ENCODE measurements at places on chromosomes 1 and 21.

DNA sequence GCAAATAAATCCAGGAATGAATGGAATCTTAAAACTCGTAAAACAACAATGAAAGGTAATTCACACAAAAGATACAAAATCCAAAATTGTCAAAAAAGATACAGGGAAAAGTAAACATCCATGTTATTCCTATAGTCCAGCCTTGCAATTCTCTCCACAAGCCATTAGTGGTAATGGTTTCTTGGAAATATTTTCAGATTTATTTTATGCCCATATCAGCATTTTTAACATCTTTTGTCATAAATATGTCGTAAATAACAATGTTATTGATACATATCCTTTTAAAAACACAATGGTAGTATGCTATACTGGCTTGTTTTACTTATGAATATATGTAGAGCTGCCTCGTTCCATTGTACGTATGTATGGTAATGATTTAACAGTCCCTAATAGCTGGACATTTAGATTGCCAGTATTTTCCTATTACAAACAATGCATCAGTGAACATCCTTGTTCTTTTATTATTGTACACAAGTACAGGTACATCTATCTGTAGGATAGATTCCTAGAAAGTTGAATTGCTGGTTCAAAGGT, 30.6 kb downstream of the DNTTIP2 start:
- DNase-seq: no peak

GRCh38 chr1:110472546-110472945, 21.6 kb downstream of the PROK1 start:
- no peak for DNase-seq

DNA sequence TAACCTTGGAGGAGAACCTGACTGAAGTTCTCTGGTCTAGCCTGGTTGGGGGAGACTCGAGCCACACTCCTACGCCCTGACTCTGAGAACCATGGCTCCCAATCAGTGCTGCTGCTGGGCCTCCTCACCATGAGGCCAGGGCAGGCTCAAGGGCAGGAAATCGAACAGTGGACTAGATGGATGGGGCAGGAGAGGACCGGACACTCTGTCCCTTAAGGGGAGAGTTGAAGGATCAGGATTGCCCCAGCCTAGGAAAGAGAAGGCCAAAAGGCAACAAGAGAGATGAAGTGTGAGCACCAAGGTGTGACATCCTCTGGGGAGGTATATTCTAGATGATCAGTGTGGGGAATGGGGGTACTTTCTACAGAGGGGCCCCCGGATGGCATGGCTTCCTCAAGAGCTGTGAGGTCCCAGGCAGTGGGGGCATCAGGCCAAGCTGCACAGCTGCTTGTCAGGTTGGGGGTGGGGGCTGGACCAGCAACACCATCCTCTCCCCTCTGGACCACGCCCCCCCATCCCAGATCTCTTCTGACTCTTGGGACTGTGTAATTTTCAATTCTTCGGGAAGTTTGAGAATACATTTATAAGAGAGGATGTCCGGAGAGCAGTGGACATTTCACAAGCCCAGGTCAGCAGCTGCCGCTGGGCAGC, 34.0 kb downstream of the MX1 start:
- DNase-seq: no peak

- DNase-seq: no peak
These were observed 400.6 kb downstream of the NTNG1 start for GRCh38 chr1:107541412-107541811.

- DNase-seq: no peak
These were observed 34.9 kb downstream of the DNAJC11 start for GRCh38 chr1:6666696-6667095.

DNA sequence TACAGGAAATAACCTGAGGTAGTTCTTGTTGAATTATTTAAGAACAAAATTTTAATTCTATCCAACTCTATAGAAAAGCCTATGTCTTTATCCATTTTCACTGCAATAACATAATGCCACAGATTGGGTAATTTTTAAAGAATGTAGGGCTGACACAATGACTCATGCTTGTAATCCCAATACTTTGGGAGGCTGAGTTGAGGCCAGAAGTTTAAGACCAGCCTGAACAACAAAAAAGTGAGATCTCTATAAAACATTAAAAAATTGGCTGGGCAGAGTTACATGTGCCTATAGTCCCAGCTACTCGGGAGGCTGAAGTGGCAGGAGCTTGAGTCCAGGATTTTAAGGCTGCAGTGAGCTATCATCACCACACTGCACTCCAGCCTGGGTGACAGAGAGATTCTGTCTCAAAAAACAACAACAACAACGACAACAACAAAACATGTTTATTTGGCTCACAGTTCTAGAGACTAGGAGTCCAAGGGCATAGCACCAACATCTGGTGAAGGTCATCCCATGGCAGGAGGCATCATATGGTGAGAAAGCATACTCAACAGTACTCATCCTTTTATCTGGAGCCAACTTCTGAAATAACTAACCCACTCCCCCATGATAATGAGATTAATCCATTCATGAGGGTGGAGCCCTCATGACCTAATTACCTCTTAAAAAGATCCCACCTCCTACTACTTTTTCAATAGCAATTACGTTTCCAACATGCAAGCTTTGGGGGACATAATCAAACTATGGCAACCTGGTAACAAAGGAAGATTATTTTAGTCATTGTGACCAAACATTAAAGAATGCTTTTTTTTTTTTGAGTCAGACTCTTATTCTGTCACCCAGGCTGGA, 59.6 kb downstream of the ABL2 start:
- DNase-seq: no peak

GRCh38 chr1:240888039-240888786, 276.3 kb upstream of the GREM2 start:
- DNase-seq: peak; percentile 15

- no peak for DNase-seq
These were observed 4.0 kb downstream of the S100A16 start for GRCh38 chr1:153608742-153609584.

DNA sequence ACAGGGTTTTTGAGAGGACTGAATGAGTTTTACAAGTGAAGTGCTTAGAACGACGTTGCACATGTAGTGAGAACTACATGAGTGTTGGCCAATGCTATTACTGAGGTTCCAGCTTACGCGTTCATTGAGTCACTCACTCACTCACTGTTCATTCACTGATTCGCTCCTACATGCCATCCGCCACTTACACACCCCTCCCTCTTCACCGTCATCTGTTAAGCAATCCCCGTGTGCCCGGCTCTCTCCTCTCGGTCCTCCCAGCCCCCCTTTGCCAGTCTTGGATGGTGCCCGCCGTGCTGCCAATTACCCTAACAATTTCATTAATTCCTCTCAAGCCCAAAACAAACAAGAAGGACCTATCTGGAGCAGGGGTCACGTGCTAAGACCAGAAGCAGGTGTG, 27.3 kb upstream of the EPHA2 start:
- no peak for DNase-seq

- DNase-seq: no peak
These were observed 20.6 kb downstream of the SMYD2 start for GRCh38 chr1:214301526-214301925.

GRCh38 chr1:78640462-78640861, 9.2 kb upstream of the IFI44 start:
- DNase-seq: no peak

DNA sequence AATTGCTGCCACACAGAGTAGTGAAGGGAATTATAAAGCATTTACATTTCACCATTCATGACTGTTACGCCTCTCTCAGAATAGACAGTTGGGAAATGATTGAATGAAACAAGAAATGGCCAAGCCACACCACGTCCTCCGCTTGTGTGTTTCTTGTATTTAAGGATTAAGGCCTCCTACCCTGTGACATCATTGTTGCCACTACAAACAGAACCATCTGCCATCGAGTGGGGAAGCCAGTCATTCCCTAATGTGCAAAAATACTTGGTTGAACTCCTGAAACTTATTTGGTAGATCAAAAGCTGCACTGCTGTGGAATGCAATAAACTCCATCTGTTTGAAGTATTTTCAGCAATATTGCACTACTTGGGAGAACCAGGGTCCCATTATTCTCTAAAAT, 99.0 kb upstream of the C1orf105 start:
- DNase-seq: no peak

DNA sequence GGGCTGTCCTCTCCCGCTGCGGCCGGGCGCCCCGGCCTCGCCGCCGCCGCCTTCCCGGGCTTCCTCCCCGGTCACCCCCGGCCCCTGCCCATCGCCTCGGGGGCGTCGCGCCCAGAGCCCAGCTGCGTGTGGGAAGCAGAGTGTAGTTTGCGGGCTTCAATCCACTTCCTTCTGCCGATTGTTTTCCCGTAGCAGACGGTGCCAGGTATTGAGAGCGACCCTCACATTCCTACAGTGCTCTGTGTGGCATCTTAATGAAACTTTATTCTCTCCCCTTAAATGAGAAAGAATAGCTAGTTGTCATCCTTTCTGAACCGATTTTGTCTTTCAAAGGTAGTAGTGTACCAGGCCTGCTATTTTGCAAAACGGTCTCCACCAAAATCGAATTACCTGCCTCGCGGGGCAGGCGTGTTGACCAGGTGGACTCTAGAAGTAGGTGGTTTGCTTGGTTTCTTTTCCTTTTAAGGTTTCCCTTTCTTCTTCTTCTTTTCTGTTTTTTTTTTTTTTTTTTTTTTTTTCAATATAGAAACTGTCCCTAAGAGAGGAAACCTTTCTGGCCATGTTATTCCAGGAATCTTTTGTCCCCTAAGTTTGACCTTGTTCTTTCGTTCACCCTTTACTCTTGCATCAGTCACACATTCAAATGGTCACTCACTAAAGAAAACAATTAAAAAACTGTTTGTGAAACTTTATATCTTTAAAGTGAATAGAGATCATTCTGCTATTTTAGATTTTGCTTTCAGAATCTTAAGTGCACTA, 881 bp downstream of the USP25 start:
- DNase-seq: no peak

- DNase-seq: no peak
These were observed 548.5 kb upstream of the NEGR1 start for GRCh38 chr1:72830606-72831390.

GRCh38 chr1:164660412-164660772, 101.4 kb downstream of the PBX1 start:
- DNase-seq: no peak

- peak; percentile 4 for DNase-seq
These were observed 18.4 kb upstream of the LY9 start for GRCh38 chr1:160777486-160778089.

- DNase-seq: no peak
These were observed 179.3 kb upstream of the PLXNA2 start for GRCh38 chr1:208423526-208423925.

DNA sequence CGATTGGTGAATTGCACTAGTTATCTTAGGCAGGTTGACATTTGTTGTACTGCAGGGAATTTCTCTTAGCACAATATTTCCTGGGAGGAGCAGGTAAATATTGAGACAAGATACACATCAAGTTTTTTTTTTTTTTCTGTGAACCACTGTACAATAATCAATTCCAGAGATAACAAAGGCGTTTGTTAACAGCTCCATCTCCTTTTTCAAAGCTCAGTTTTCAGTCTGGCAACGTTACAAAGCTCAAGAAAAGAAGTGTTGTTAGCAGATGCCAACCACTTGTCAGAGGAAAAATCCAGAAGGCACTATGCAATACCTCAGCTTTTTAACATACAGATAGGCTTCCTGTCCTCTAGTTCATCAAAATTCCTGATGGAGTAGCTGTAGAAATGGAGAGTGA, 40.9 kb upstream of the DAB1 start:
- no peak for DNase-seq

GRCh38 chr1:181129771-181130606, 41.5 kb downstream of the IER5 start:
- DNase-seq: no peak

DNA sequence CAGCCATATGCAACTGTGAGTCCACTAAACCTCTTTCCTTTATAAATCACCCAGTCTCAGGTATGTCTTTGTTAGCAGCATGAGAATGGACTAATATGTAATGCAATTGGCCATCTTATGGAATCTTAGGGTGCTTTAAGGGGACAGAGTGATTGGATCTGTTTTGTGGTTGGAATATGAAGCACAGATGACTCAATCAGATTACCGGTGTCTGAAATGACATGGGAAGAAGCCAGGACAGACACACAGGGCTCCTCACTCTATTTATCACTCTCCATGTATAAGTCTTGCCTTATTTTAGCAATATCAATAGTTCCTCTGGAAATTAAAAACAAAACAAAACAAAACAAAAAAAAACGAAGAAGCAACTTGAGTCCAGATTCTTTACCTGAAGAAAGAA, 12.9 kb downstream of the KCNJ6 start:
- DNase-seq: no peak

GRCh38 chr1:26409191-26409807, 1.3 kb upstream of the LIN28A start:
- no peak for DNase-seq

DNA sequence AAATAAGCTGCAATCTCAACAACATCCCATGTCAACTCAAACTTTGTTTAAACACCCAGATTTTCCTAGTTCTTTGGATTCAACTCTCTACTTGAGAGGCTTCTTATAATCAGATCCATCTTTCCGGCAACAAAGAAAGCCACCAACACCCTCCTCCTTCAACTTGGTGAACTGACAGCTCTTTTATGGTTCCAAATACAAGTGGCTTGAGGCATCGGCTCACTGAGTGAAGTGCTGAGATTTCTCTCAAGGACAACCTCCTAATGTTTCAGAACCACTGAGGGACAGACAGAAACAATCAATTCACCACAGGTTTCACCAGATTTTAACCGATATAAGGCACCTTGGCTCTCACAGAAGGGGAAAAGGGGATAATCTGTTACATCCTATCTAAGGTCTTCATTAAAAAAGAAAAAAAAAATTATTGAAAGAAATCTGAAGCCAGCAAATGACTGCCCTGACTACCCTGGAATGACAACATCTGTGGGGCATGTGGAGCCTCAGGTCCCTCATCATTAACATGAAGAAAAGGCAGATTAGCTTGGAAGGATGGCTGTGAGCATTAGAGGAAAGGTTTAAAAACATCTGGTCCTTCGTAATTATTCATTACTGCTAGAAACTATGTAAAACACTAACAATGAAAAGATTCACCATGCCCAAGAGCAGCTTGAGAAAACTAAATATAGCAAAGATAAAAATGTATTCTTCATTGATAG, 50.9 kb downstream of the PTPN14 start:
- no peak for DNase-seq

DNA sequence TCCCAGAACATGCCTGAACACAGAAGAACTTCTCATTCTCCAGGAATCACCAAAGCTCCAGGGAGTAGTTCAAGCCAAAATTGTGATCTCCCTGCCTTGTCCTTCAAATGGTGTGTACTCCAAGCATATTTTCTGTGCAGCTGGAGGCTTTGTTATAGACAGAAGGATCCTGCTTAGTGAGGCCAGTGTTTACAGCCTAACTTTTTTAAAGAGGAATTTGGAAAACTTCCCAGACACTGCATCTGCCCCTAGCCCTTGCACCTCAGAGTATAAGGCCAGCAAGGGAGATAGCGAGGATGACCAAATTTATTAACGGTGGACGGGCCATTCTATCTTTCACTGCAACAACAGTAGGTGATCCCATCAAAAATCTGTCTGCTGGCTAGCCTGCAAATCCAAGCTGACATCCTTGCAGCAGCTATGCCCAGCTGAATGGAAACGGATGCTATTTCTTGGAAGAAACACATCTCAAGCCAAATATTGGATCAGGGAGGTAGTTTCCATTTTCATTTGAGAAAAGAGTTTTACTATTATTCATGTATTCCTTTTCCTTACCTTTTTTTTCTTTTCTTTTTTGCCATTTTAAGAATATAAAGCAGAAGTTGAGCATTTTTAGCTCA, 249.8 kb downstream of the USH2A start:
- no peak for DNase-seq

- no peak for DNase-seq
These were observed 268.7 kb downstream of the PTGER3 start for GRCh38 chr1:70778934-70779333.

Measured in KG1 (cell line).